Activated CD4-positive, alpha-beta T cell treated with anti-CD3 and anti-CD28 coated beads, Interleukin-10, Interleukin-2, amounts not matched to agents 100 ng/mL and 50 ng/mL, durations not matched to agents 16 hours and 8 hours (primary cell): ENCODE measurements at places on chromosomes 7 and 10.
A peak's percentile ranks its signal among the peaks of the same experiment; 100 is the strongest.

- no peak for DNase-seq
Observed at GRCh38 chr7:142196066-142196840, 61.6 kb downstream of the PRSS58 start.

DNA sequence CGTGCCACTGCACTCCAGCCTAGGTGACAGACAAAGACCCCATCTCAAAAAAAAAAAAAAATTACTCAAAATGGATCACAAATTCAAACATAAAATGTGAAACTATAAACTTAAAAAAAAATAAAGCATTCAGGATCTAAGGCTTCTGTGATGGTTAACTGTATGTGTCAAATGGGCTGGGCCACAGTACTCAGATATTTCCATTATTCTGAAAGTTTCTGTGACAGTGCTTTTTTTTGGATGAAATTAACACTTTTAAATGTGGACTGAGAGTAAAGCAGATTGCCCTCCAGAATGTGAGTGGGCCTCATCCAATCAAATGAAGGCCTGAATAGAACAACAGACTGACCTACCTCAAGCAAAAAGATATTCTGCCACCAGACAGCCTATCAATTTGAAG is 26.0 kb downstream of the ARHGAP12 start:
- DNase-seq = no peak

DNA sequence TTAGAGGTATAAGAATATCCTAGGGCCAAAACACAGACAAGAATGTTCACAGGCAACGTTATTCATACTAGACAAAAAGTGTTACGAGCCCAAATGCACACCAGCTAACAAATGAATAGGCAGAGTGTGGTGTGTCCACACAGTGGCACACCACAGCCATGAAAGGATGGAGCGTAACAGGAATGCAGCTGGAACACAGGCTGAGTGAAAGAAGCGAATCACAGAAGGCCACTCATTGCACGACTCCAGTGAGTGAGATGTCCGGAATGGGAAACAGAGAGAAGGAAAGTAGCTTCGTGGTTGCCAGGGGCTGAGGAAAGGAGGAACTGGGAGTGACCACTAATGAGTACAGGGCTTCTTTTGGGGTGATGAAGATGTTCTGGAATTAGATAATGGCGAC is 198.8 kb downstream of the TNS3 start:
- no peak for DNase-seq

- no peak for DNase-seq
Observed at GRCh38 chr7:19144661-19145433, at the start of gene FERD3L. Gene FERD3L (minus strand): TSS chr7:19145421. CDS start chr7:19145362, 59 bp downstream.

- peak; percentile 46 for DNase-seq
Observed at GRCh38 chr7:129553899-129554461, 51.6 kb downstream of the SMKR1 start.

DNA sequence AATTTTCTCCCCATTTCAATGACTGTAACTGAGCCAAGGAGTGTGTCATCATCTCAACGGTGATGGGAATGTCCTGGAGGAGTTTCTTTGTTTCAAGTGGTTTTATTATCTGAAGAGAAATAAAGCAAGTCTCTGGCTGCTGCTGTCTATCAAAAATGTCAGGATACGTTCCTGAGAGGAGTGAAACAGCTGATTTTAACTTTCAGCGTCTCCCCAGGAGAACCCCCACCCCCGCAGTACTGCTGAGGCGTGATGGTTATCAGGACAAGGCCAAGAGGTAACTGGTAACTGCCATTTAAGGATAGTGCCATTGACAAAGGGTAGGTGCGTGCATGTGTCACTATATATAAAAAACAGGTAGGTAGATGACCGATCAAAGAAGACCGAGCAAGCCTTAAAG is 70.3 kb upstream of the LRGUK start:
- no peak for DNase-seq

GRCh38 chr10:20672741-20673140 is 224.4 kb downstream of the NEBL start:
- DNase-seq = no peak

DNA sequence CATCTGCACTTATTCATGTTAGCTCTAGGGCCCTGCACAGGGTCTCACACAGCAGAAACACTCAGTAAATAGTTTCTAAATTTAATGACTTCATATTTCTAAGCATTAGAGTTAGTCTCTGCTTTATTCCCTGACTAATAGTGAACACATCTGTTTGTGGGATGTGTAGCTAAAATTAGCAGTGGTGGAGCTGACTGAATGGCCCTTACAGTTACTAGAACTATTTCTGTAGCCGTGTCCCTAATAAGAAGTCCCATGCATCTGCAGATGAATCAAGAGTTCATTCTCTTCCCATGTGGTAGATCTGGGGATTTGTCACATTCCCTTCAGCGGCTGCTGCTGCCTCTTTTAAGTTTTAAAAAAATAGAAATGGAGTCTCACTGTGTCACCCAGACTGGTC is 11.7 kb downstream of the MAP3K8 start:
- no peak for DNase-seq

GRCh38 chr7:119270045-119270464 is 1002.9 kb upstream of the KCND2 start:
- DNase-seq = peak; percentile 64

DNA sequence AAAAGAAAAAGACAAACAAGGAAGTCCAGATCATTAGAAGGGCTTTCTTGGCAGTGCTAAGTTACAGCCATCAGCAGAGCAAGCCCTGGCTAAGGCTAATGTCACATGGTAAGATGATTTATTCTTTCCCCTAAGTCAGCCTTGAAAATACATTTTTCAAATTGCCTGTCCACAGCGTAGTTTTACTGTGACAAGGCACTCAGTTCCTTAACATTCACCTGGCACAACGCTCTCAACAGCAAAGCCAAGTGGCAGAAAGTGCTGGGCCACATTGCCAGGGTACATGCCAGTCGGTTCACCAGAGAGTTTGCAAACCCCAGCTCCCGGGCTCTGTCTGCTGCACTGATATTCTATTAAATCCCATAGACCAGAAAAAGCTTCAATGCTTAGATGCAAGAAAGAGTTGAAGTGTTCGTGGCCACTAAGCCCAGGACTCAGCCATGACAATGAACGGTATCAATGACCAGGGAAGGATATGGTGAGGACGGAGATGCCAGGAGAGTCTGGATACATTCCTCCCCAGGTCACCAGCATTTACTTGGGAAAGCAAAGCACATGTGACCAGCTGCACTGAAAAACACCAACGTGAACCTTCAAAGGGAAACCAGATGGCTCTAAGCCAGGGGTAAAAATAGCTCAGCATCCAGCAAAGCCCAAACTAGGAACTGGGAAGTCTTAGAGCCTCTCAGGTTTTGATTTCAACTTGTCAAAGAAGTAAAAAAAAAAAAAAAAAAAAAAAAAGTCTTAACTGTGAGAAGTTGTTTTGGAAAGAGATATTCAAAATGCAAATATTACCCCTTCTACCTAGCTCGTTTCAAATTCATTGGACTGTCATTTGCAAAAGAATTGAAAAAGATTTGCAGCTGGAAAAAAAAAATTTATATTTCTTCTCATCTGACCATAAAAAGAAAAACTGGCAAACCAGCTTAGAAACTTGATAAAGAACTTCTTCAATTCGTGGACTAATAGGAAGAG is 23.9 kb upstream of the MPP7 start:
- no peak for DNase-seq

GRCh38 chr10:6034371-6034770 is 27.8 kb downstream of the IL2RA start:
- no peak for DNase-seq

GRCh38 chr7:150754951-150755350 is 17.7 kb downstream of the GIMAP5 start:
- peak; percentile 57 for DNase-seq

DNA sequence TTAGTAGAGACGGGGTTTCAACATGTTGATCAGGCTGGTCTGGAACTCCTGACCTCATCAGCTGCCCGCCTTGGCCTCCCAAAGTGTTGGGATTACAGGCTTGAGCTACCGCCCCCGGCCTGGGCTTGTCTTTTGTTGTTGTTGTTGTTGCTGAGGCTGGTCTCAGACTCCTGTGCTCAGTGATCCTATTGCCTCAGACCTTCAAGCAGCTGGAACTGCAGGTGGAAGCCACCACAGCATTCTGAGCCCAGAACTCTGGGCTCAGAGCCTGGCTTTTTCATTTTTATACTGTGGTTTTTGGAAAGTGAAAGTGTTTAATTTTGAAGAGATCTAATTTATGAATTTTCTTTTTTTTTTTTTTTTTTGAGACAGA is 16.2 kb upstream of the DNAJB6 start:
- no peak for DNase-seq

DNA sequence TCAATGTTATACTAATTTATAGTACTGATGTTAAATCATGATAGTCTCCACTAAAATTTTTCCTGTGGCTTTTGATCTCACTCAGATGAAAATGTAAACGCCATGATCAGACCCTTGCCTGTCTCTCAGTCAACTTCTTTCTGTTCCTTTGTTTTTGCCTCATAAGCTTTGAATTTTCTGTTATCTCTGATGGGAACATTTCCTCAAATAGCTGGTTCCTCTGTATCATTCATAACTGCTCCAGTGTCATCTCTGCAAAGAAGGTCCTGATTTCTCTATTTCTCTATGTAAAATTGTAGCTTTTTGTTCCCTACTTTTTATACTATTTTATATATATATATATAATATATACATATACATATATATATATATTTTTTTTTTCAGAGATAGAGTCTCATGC is 67.5 kb downstream of the GPR141 start:
- no peak for DNase-seq

DNA sequence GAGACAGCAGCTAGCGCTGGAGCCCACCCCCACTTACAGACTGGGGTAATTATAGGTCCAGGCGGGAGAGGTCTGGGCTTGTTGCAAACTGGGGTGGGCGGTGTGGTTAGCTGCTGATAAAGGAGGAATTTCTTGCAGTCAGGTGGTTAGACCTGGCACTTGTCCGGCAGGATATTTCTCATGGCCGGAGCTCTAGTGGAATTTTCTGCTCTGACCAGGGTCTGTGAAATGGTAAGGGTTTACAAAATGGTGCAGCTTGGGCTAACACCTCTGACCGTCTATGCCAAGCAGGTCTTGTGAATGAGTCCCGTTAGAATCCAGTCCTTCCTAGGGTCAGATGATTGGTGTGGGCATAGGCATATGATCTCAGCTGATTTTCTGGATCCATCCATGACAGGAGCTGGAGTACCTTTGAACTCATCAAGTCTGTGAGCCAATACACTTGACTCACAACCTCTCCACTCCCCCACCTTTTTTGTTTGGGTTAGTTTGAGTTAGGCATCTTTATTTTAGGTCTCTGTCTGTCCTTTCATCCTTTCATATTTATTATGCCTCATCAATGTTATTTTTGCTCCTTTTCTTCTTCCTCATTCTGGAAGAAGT is 213.4 kb downstream of the SUGCT start:
- DNase-seq = no peak

- DNase-seq = no peak
Observed at GRCh38 chr7:44961844-44962482, 16.9 kb downstream of the MYO1G start.
